ENCODE measurements at places on chromosomes 1 and 21. TPM values are rescaled to one million over a fixed set of nuclear protein-coding genes. Genes with fewer than 3 reads are reported as not detected.
A peak's percentile ranks its signal among the peaks of the same experiment; 100 is the strongest.

GRCh38 chr21:21662776-21663175, 664.6 kb downstream of the NCAM2 start:
- H3K27me3 ChIP-seq: no peaks in the 10 kb centered on the region
- H3K4me1 ChIP-seq: no peaks in the 10 kb centered on the region
- H3K27ac ChIP-seq: no peak overlapping the region
- H3K4me3 ChIP-seq: no peak overlapping the region

DNA sequence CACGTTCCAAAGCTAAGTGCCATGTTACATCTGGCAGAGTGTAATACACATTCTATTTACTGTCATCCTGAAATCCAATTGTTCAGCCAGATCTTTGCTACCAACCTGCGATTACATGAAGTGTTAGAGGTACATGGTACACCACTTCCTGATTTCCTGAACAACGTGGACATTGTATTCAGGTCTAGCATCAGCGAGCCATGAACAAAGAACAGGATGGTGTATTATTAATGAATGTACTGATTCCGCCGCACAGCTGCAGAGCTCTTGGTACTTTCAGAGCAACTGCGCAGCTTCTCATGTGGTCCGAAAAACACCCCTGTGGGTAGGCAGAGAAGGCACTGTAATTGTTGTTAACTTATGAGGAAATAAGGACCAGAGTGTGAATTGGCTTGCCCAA, 511.4 kb downstream of the AJAP1 start:
- H3K36me3 ChIP-seq: no peaks in the 10 kb centered on the region
- H3K4me1 ChIP-seq: no peaks in the 10 kb centered on the region
- no peak overlapping the region for H3K27ac ChIP-seq
- H3K27me3 ChIP-seq: no peaks in the 10 kb centered on the region
- no peak for DNase-seq

DNA sequence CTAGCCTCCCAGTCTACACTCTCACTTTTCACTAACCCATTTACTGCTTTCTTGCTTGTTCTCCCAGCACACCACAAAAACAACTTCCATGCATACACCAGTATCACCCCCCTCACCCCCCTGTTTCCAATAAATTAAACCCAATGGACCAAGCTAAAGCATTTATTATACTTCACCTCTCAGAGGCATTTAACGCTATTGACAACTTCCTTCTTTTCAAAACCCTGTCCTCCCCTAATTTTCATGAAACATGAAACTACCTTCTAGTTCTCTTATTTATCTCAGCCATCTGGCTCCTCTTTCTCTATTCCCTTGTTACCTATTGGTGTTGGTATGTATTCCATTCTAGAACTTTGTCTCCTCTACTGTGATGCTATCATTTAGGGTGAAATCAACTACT, 32.3 kb downstream of the PTPRC start:
- H3K27ac ChIP-seq: no peak overlapping the region
- H3K27me3 ChIP-seq: no peaks in the 10 kb centered on the region
- no peaks in the 10 kb centered on the region for H3K4me1 ChIP-seq
- no peak overlapping the region for H3K4me3 ChIP-seq
- H3K36me3 ChIP-seq: no peaks in the 10 kb centered on the region
- DNase-seq: no peak

GRCh38 chr1:204623365-204623893, 62.1 kb downstream of the LRRN2 start:
- no peak overlapping the region for H3K4me3 ChIP-seq
- peak; percentile 69 for DNase-seq
- H3K4me1 ChIP-seq: no peaks in the 10 kb centered on the region
- no peaks in the 10 kb centered on the region for H3K27me3 ChIP-seq
- no peak overlapping the region for H3K27ac ChIP-seq

KLF17 gene
- not detected for polyA plus RNA-seq

DYNLT4 gene
- 0.29 TPM for polyA plus RNA-seq
